Smooth muscle cell of the pulmonary artery (primary cell): ENCODE measurements at places on chromosomes 11 and 22. TPM values are rescaled to one million over a fixed set of nuclear protein-coding genes. Genes with fewer than 3 reads are reported as not detected.

The OR4C11 gene
- not detected in 2 replicates for total RNA-seq

The FAM227A gene
- total RNA-seq: 1.1 and 3.9 TPM in 2 replicates

The APOA4 gene
- not detected in 2 replicates for total RNA-seq

The SERPINH1 gene
- total RNA-seq: 1,766 and 2,892 TPM in 2 replicates

The MAPK8IP2 gene
- total RNA-seq: 0.03 and 0.07 TPM in 2 replicates

The LRRC10B gene
- total RNA-seq: 0.20 TPM in 1 of 2 replicates, not detected in the other

The TMPRSS13 gene
- not detected in 2 replicates for total RNA-seq

The SMIM35 gene
- not detected in 2 replicates for total RNA-seq

The HOATZ gene
- total RNA-seq: not detected in 2 replicates

The OLFML1 gene
- total RNA-seq: 3.4 and 51.0 TPM in 2 replicates

The CPT1B gene
- total RNA-seq: 2.0 and 3.5 TPM in 2 replicates

The NLRP14 gene
- total RNA-seq: 0.07 and 0.10 TPM in 2 replicates

The ASCL2 gene
- total RNA-seq: not detected in 2 replicates

The UPB1 gene
- under 0.01 and 0.03 TPM in 2 replicates for total RNA-seq

The C11orf16 gene
- total RNA-seq: not detected in 2 replicates
